ENCODE measurements at places on chromosomes 13 and 19.

DNA sequence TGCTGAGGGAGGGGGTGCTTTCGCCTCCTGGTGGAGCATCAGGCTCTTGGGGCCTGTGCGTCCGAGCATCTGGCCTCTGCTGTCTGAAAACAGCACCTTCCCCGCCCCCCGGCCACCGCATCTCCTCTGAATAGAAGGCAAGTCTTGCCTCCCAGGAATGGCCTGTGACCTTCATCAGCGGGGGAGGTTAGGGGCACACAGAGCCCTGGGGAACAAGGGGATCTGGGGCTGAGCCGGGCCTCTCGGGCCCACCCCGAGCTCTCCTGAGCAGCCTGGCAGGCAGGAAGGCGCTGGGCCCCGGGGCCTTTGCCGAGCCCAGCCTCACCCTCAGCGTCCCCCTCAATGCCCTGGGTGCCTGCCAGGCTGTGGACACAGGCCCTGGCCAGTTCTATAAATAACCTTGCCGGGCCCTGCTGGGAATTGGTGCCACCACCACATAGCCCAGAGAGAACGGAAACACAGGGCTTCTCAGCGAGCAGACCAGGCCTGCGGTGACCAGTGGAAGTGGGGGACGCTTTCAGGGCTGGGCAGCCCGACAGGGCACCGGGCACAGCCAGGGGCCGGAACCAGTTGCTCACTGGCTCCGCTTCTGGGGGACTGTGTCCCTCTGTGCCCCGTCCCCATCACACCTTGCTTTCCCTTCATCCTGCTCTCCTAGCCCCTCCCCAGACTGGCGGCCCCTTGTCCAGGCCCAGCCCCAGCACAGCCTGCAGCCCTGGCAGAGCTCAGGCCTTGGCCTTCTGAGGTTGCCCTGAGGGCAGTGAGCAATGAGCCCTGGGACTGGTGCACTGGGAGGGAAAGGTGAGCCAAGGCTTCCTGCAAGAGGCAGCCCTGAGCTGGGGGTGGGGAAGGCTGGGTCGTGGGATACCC, 9.5 kb downstream of the STK11 start:
- DNase-seq, result peak; percentile 95

DNA sequence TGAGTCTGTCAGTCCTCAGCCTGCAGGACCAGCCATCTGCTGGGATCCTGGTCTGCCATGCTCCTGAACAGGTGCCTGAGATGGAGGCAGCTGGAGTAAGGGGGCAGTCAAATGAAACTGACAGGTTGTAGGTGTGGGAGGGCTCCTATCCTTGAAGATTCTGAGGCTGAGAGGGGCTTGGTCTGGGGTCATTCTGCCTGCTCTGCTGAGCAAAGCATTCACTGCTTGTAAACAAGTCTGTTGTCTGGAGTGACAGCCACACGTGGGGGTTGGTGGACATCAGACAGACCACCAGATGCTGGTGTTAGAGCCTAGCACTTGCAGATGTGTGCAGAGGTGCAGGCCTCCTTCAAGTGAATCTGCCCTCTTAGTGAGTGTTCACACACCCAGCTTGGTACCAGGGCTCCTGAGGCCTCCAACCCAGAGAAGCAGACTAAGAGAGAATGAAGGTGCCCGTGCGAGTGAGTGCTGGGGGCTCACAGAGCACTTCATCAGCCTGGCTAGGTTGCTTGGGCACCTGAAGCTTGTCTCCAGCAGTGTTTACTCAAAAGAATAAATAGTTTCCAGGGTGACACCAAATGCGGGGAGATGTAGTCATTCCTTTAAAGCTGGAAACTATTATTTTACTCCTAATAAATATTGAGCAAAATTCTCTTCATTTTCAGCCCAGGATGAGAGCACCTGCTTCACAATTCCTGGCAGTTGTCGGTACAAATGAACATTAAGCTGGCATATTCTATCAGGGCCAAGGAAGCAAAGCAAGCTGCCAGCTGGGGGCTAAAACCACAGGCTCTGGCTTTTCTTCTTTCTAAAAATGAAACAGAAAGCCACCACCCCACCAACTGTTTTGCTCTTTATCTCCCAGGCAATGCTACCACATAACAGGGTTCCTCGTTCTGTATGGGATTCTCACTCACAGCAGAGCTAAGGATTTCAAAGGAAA, 82.3 kb downstream of the RNASEH2B start:
- peak; percentile 75 for DNase-seq

DNA sequence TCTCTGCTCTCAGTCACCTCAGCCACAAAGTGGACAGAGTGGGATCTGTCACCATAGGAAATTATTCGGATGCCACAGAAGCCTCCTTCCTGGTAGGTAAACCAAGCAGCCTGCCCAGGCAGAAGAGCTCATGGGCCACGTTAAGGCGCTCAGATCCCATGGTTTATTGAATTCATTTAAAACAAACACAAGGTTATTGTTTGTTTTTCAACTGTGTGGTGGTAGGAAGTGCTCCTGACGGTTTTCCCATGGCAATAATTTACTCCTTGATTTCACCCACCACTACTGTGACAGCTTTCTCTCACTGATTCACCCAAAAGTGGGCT, 14.4 kb downstream of the BCAM start:
- DNase-seq, result no peak

DNA sequence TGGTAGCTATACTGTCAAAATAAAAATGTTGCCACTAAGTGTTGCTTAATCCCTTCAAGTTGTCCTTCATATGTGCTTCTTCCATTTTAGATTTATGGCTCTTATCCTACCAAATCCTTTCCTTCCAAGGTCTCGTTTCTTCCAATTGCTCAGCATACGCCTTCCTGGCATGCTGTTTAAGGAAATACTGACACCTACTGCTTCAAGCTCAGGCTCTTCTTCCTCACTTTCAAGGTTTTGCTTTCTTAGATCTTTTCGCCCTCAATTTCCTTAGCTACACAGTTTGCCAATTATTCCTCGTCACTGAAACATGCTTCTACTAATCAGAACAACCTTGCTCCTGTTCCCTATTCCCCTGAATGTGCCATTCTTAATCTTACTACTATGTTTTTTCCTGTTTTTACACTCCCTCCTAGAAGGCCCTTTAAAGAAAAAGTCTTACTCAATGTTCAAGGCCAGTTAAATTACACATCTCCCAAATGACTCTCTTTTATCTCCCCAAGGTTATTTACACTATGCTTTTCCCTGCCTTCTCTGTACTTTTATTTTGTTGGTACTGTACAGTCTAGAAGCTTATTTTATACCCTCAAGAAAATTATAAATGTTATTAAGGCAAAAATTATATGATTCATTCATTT, 343.1 kb downstream of the MZT1 start:
- no peak for DNase-seq

DNA sequence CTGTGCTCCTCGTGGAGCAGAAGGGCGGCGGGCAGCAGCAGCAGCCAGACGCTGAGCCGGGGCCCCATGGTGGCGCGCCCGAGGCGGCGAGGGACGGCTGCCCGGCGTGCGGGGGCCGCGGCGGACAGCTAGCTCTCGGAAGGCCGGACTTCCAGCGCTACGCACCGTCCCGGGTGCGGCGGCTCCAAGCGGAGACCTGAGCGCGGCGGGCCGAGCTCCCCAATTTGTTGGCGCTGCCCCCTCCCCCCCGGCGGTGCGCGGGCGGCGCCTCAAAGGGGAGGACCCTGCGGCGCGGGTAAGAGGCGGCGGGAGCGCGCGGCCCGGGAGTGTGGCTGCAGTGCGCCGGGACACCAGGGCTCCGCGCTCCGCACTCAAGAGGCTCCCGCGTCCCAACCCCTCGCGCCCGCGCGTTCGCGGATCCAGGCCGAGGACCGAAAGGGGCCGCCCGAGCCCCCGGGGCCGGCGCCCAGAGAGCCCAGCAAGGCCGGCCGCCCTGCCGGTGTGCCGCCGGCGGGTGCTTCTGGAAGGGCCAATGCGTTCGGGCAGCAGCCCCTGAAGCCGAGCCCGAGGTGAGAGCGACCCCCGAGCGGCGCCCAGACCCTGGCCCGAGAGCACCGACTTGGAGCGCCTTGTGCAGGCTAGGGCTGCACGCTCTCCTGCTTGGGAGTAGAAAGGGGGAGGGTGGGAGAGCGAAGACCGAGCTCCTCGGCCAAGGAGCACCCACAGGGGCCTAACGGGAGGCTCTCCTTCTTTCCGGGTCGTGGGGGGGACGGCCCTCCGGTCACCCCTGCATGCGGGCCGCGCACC, at the start of the genes COL4A1 and COL4A2:
Gene COL4A1, minus strand, starts transcription at position 198 of the 807 bp plus-strand sequence. Its CDS starts 130 bp downstream, at position 68.
Gene COL4A2, plus strand, starts transcription at position 325 of the 807 bp plus-strand sequence. CDS start 620 bp downstream, outside the sequence.
- peak; percentile 76 for DNase-seq

Data from myocyte (in vitro differentiated cells).